ENCODE measurements at places on chromosomes 13 and 19. TPM values are rescaled to one million over a fixed set of nuclear protein-coding genes. Genes with fewer than 3 reads are reported as not detected.

GRCh38 chr19:2332341-2333026 lies 4.0 kb downstream of the SPPL2B start:
- DNase-seq: no peak

DNA sequence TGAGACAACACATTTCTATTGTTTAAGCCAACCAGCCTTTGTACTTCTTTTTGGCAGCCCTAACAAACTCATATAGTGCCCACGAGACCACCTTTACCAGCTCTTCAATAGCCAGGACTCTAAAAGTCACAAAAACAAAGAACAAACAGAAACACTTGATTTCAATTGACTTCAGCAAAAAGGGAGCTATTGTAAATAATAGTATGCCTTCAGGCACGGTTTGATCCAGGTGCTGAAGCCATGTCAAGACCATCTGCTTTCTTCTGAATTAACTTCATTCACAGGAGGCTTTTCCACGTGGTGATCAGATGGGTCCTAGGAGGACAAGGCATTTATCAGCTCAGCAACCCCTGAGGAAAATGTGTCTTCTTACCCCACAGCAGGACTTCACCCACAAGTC lies 53.8 kb downstream of the TINCR start:
- no peak for DNase-seq

DNA sequence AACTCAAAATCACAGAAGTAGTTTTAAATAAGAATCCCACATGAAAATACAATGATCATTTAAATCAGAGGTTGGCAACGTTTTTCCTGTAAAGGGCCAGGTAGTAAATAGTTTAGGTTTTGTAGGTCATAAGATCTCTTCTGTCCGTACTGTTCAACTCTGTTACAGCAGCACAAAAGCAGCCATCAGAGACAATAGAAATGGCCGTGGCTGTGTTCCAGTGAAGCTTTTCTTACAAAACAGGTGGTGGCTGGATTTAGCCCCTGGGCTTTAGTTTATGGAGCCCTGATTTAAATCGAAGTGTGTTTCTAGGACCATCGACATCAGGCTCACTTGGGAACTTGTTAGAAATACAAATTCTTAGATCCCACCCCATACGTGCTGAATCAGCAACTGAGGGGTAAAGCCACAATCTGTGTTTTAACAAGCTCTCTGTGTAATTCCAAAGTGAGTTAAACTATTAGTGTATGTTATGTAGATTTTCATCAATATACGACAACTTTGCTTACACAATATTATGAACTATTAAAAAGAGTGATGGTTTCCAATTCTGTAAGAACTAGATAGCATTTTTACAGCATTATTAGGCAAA lies 54.8 kb upstream of the MIR17HG start:
- no peak for DNase-seq

DNA sequence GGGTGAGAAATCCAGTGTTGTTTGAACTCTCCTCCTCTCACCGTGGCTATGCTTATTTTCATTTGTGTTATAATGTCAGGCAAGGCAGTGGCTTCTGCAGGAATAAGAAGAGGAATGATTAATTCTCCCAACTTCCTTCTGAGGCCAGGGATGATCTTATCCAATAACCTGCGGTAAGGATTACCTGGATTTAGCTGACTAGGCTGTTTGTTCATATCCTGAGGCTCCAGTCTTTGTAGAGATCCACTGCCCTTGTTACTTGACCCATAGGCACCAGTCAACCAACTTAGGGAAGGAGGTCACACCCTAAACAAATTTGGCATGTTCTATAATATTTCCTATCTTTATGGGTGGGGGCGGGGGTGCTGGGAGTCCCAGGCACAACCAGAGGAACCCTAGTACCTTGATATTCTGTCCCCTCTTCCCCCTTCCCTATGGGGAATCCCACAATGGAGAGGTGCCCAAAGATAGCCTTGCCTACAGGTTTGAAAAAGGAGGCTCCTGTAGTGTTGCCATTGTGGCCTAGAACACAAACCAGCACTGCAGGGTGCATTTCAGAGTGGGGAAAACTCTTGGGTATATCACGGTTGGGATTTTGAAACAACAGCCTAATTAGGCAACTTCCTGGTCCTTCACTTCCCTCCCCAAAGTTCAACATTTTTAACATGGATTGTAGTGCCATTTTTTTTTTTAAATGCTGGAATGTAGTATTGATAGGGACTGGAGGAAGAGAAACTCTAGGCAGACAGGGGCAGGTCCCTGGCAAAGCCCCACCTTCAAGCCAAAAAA lies 977.5 kb upstream of the SPRY2 start:
- DNase-seq: no peak

DNA sequence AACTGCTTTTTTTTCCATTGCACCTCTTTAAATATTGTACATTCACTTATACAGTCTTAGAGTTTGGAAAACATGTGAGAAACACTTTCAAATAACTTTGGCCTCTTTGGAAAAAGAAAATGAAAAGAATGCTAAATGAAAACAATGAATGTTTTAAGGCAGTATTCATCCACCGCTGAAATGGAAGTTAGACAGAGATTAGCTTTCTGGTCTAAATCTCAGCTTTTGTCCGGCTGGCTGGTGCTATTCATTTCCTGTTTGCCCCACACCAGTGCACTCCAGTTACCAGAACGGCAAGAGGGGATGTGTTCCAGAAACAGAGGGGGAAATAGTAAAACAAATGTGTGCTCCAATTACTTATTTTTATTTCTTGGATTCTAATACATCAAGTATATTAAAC lies 1201.3 kb downstream of the EFNB2 start:
- no peak for DNase-seq

DNA sequence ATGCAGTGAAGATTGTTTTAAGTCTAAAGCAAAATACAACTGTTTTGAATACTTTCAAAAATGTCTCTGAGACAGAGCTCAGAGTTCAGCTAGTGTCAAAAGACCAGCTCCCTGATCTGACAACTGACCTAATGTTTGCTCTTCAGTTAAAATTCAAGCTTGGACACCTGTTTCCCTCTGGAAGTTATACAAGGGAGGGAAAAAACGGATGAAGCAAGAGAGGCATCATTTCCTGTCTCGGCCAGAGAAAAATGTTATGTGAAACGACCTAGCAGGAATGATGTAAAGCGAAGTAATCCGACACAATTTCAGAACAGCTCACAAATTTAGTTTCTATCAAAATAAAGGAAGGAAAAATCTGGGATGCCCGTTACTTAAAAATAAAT lies 59.4 kb downstream of the ZAR1L start:
- no peak for DNase-seq

The PSG11 gene
- total RNA-seq: not detected
